ENCODE measurements at places on chromosomes 13 and 19. TPM values are rescaled to one million over a fixed set of nuclear protein-coding genes. Genes with fewer than 3 reads are reported as not detected.

Gene NCR1
- 1.5 TPM for total RNA-seq

Gene IFNL3
- not detected for total RNA-seq

Gene C1QTNF9
- not detected for total RNA-seq

Gene WDR88
- total RNA-seq: not detected
